ENCODE measurements at places on chromosomes 5 and 9.

GRCh38 chr5:43156388-43156787, 35.6 kb upstream of the NIM1K start:
- DNase-seq = peak; percentile 42

DNA sequence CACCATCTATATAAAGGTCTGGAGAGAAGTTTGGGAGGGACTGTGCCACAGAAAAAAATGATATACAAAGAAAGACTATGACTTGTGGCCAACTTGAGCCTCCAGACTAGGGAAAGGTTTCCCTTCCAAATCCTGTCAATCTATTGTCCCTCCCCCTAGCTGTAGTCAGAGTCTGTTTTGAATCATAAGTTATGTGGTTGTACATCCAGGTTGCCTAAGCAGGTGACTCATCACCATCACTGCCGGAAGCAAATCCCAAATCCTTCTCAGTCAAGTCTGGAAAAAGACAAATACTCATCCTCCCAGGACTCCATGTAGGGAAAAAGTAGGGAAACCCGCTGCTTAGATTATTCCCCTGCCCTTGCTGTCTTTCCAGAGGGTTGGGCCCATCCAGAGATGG, 235.7 kb downstream of the CDK5RAP2 start:
- no peak for DNase-seq

GRCh38 chr5:80318212-80318611, 1.6 kb upstream of the SPZ1 start:
- peak; percentile 53 for DNase-seq

GRCh38 chr9:93204470-93205043, 20.6 kb downstream of the WNK2 start:
- no peak for DNase-seq

DNA sequence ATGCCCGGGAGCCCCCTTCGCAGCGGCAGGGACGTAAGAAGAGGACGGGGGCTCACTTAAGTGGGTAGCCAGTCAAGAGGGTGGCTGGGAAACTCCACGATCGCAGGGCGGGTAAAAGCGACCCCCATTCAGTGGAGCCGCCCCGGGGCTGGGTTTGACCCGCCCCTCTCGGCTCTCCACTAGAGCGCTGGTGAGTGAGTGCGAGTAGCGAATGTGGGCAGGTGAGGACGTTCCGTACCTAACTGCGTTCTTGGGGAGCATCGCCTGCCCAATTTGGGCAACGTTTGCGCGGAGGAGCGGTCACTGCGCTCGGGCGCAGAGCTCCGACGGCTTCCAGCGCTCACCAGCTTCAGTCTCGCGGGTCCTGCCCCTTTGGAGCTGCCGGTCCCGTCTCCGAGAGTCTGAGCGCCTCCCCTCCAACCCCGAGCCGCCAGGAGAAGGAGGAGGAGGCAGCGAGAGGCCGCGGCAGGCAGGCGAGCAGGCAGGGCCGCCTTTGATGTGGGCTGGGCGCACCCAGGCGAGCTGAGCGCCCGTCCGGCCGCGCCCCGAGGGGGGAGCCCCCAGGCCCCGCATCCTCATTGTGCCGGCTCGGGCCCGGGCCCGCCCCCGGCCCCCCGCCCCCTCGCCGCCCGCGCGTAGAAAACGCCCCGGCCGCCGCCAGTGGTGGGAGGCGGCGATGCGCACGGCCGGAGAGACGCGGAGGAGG, at the start of gene FGF18:
FGF18 (plus strand) TSS at position 666 of the 706 bp plus-strand sequence. CDS start 553 bp downstream, outside the sequence.
- DNase-seq = no peak

- DNase-seq = no peak
Observed at GRCh38 chr9:108162664-108163063, 673.1 kb upstream of the KLF4 start.

GRCh38 chr5:39629946-39630345, 205.2 kb upstream of the DAB2 start:
- DNase-seq = no peak

DNA sequence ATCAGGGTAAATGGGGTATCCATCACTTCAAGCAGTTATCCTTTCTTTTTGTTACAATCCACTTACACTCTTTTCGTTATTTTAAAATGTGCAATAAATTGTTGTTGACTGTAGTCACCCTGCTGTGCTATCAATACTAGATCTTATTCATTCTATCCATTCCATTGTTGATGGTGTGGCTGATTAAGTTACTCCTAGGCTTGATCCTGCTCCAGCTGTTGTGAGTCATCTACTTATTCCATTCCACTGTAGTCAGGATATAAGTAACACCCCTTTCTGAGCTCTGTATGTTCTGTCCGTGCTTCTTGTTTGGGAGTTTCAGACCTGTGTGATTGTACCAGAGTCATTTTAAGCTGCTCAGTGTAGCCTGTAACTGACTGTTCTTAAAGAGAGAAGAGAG, 122.5 kb upstream of the RUSC2 start:
- DNase-seq = no peak

DNA sequence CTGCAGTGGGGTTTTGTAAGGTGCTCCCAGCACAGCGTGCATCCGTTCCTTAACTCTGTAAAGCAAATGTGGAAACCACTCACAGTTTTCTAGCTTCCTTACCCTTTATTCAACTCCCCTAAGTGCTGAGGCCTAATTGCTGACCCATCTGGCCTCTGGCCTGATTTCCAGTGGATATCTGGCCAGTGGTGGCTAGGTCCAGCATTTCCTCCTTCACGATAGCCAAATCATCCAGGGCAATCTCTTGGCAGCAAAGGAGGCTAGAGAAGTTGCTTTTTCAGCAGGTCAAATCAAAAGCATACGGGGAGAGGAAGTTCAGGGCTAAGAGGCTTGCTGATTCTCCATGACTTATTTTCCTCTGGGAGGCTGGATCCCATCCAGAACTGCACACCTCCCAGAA, 286.3 kb upstream of the VLDLR start:
- no peak for DNase-seq

DNA sequence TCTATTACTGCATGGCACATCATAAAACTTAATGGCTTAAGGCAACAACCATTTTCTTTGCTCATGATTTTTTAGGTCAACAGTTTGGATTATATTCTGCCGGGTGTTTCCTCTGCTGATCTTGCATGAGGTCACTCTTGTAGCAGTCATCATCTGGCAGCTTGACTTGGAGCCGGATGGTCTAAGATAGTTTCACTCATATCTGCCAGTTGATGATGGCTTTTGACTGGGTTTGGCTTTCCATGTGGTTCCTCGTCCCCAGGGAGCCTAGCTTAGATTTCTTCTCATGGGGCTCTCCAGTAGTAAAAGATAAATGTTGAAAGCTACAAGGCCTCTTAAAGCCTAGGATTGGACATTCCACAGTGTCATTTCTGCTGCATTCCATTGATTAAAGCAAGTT, 27.4 kb downstream of the LNPEP start:
- peak; percentile 64 for DNase-seq

DNA sequence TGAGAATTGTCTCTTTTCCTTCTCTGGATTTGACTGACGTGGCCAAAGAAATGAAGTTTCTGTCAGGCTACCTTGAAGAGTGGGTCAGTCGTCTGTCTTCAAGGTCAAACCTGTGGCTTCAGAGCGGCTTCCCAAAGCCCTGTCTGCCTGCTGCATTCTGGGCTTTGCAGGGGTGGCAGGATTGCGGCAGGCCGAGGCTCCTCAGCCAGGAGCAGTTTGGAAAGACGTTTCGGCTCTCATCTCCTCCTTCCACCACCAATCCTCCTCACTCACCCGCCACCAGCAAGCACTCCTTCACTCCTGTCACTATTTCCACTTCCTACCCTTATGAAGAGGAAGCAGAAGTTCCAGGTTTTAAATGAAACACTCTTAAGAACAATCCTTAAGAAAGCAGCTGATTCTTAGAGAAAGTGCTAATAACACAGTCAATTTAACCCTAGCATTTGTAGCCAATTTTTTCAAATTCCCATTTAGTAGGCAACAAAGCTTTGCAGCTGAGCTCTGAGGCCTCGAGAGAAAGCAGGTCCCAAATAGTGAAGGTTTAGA, 351.7 kb downstream of the ZNF608 start:
- DNase-seq = peak; percentile 55

DNA sequence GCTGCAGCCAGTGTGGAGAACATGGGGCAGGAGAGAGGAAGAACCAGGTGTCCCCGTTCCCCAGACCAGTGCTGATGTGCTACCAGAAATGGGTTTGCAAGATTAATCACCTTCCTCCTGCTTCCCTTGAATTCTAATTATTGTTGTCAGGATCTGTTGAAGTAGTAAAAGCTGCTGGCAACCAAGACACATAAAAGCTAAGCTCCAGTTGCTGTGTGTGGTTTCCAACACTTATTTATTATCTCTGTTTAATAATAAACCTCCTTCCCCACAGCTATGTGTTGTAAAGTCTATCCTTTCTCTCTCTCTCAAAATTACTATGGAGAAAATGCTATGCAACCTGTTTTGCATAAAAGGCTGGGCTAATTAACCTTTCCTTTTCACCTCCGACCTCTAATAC, 2.3 kb upstream of the RETREG1 start:
- DNase-seq = no peak

GRCh38 chr9:127874301-127875221, 2.9 kb downstream of the AK1 start:
- no peak for DNase-seq

DNA sequence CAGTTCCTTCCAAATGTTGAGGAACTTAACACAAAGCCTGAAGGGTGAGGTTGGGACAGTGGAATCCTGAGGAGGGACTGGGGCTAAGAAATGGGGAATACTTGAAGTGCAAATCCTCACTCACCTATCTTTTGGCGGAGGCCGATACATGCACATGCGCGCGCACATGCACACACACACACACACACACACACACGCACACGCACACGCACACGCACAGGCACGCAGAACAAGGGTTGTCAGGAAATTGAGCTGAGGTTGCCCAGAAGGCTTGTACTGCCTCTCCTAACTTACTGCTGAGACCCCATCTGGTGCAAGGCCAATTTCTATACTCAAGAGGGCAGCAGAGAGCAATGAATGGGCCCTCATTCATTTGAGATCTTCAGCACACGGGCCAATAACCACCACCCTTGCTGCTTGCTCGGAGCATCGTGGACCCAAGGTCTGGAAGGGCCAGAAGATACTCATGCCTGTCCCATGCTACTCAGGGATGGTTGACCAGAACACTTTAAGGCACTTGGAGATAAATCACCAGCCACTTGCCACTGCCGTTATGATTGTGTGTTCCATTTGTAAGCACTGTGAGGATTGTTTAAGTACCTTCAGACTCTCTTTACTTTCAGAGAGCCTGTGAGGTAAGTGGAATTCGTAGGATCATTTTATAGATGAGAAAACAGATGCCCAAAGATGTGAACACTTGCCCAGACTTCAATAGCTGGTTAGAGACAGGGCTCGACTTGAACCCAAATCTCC, 21.5 kb downstream of the BTF3 start:
- peak; percentile 74 for DNase-seq

GRCh38 chr5:85320495-85320894, 935.8 kb upstream of the EDIL3 start:
- no peak for DNase-seq

DNA sequence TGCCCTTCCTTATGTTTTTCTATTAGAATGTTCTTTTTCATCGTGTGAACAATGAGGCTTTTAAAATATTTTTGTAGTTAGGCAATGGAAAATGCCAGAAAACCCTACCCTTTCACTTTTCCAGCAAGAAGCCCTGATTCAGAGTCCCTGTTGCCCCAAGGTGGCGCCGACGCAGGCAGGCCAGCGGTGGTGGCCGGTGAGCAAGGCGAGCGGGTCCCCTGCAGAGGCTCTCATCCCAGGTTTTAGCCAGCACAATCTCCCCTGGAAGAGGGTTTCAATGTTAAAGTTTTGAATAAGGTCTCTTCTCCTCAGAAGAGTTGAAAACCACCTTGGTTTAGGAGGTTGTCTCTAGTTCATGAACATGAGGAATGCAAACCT, 40.8 kb upstream of the CKMT2 start:
- DNase-seq = no peak

DNA sequence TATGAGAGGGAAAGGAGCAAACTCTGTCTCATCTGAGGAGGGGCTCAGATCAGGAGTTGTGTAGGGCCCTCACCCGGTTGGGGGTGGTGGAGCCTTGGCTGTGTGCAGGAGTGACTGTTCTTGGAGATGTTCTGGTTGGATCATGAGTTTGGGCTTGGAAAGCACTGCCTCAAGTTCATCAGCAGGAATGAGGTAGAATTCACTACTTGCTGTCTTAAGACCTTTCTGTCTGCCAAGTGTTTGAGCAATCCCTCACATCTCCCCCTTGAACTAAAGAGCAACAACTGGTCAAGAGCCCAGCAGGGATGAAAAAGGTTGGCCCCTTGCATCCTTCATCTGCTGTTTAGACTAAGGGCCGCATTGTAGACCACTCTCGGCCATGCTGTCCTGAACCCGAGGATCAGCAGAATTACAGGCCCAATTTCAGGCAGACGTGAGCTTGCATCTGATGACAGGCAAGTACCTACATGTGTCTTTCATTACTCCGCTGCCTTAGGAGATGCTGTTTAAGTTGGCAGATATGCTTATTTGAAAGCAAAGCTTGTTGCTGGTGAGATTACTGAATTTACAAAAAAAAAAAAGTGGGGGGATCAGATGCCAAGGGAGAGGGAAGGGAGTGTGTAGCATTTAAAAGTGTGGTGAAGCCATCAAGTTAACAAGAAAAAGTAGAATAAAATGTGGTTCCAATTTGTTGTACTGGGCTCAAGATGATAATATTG, 36.4 kb downstream of the PIK3R1 start:
- DNase-seq = peak; percentile 69

GRCh38 chr9:128078504-128079434, 10.7 kb downstream of the SLC25A25 start:
- DNase-seq = no peak

DNA sequence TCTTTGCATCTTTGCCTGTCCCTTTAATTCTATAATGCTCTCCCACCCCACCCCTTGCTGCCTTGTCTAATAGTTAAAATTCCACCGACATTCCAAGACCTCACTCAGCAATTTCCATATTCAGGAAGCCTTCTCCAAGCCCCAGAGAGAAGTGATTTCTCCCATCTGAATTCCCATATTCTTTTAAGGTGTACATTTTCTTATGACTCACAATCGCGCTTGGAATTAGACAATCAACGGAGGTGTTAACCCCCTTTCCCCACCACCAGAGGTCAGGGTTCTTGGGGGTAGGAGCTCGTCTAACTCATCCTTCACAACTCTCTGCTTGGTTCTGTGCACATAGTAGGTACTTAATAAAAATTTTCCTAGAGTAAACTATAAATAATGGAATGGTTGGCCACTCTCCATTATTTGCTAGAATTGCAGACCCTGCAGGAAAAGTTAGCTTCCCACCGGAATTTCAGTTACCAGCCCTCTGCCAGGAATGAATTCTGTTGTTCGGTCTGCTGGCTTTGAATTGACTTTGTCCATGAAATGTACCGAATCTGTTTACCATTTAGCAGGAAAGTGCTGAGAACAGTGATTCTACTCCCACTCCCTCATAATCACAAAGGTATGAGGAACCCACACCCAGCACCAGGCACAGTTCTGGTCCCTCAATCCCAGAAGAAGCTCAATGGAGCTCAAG, 5.0 kb downstream of the KCNIP1 start:
- no peak for DNase-seq

All from globus pallidus (tissue), 1 donor.